Psoas muscle (tissue), 8 donors: ENCODE measurements at places on chromosomes 3 and 15. TPM values are rescaled to one million over a fixed set of nuclear protein-coding genes. Genes with fewer than 3 reads are reported as not detected.

Gene SNURF
- 26.8 TPM for total RNA-seq

Gene RTP3
- not detected for total RNA-seq

Gene TP63
- total RNA-seq, result 9.6 TPM

Gene LMOD3
- total RNA-seq, result 127 TPM

GRCh38 chr15:49370782-49371181 lies 52.3 kb upstream of the FGF7 start:
- DNase-seq, result no peak
- no peak overlapping the region for H3K4me3 ChIP-seq
- H3K27ac ChIP-seq, result no peak overlapping the region

DNA sequence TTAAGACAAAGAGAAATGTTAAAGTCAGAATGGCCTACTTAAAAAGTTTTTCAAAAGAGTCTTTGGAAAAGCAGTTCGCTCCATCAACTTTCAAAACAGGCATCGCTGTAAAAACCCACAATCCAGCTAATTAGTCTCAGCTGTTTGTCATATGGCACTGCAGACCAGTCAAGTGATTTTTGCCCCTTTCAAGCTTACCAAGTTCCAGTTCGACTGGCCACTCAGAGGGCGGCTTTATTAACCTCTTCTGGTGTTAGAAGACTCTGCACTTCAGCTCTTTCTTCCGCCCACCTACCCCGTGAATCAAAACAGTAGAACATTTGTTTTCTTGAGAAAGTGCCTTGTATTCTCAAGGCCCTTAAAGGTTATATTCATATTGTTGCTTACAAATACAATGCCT lies 19.3 kb downstream of the RAB27A start:
- H3K4me3 ChIP-seq, result no peak overlapping the region
- no peaks in the 10 kb centered on the region for H3K36me3 ChIP-seq
- no peak for DNase-seq
- H3K27ac ChIP-seq, result no peak overlapping the region

GRCh38 chr15:49675041-49675440 lies 54.2 kb downstream of the DTWD1 start:
- H3K27me3 ChIP-seq, result no peaks in the 10 kb centered on the region
- no peaks in the 10 kb centered on the region for H3K4me1 ChIP-seq
- DNase-seq, result no peak
- H3K36me3 ChIP-seq, result no peaks in the 10 kb centered on the region

- no peak for DNase-seq
- no peak overlapping the region for H3K4me3 ChIP-seq
- H3K27me3 ChIP-seq, result no peaks in the 10 kb centered on the region
- H3K36me3 ChIP-seq, result no peaks in the 10 kb centered on the region
- H3K4me1 ChIP-seq, result no peaks in the 10 kb centered on the region
Measured at GRCh38 chr15:28026221-28026620, 72.9 kb downstream of the OCA2 start.

DNA sequence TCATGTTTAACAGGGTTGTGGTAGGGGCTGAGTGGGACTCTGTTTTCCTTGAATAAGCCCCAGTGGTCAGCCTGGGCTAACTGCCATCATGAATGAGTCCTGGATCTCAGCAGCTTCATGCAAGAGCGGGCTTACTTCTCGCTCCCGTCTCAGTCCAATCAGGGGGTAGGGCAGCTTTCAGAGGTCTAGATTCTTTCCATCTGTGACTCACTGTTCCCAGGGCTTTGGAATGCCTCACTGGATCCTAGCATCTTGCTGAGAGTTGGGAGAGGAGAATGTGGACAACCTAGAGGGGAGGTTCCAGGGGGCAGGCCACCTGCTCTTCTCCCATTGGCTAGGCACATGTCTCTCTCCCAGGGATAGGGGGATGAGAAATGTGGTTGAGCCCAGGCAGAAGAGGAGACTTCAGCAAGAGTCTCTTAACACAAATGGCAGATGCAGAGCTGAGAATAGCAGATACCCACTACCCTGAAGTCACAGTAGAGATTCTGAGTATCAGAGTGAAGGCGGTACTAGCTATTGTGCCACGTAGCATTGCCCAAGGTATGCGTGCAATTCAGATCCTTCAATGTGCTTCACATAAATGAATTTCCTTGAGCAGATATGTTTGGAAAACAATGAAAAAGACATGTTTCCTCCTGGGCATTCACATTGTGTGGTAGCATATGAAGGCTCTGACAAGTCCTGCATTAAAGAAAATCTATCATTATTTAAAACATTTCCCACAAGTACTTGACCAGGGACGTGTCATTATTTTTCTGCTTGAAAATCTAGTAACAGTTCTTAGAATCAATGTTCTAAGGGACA lies 257.7 kb upstream of the PROK2 start:
- no peaks in the 10 kb centered on the region for H3K4me1 ChIP-seq
- DNase-seq, result no peak
- H3K36me3 ChIP-seq, result no peaks in the 10 kb centered on the region
- H3K27ac ChIP-seq, result no peak overlapping the region
